A549 treated with CORT108297 at 1 μM for 4 hours (cell line): ENCODE measurements at places on chromosomes 6 and 20. TPM values are rescaled to one million over a fixed set of nuclear protein-coding genes. Genes with fewer than 3 reads are reported as not detected.

GTF2H4 gene
- 18.6 to 23.2 TPM (median 20.0 TPM) in 5 replicates for total RNA-seq

TLDC2 gene
- 0.07 TPM in 1 of 5 replicates, not detected in the others for total RNA-seq

CRIP3 gene
- total RNA-seq: 0.44 to 1.1 TPM (median 0.52 TPM) in 5 replicates

EPPIN gene
- total RNA-seq: not detected in 5 replicates

NAPB gene
- 3.2 to 3.9 TPM (median 3.7 TPM) in 5 replicates for total RNA-seq
